Cortex of kidney (tissue), 1 donor: ENCODE measurements at places on chromosomes 1 and 21.

DNA sequence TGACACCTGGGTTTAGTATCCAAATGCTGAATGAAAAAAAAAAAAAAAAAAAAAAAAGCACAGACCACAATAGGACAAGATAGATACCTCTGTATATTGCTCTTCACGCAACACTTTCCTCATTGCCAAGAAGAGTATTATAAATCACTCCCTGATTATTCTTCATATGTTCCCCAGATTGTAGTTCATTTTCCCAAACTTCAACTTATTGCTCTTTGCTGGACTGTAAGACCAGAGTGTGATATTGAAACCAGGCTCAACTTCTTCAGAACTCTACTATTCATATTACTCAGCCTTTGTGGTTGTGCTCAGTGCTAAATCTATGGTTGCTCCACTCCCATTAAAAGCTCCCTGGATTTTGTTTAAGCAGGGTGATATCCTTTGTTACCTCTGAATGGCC lies 180.4 kb downstream of the NTMT2 start:
- DNase-seq, result no peak

DNA sequence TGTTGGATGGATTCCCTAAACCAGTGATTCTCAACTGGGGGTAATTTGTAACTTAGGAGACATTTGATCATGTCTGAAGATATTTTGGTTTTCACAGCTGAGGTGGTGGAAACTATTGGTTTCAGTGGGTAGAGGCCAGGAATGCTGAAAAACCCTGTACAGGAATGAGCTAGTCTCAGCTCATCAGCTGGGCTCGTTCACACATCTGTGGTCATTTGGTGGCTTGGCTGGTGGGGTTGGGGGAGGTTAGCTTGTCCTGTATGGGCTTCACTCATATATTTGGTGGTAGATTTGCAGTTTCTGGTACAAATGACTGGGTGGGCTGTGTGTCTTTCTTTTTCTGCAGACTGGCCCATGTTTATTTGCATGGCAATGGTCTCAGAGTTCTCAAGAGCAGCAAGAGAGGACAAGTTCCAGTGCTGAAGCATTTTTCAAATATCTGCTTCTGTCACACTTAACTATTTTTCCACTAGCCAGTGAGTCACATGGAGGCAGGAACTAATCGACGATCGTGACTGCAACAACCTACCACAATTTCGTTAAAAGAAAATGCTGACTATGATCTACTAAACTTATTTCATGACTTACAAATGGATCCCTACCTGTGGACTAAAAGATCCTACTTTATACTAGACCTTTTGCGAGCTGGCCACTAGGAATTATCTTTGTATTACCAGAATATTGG lies 321.7 kb upstream of the PLXNA2 start:
- DNase-seq, result no peak

GRCh38 chr1:37315371-37315846 lies 159.0 kb upstream of the ZC3H12A start:
- DNase-seq, result no peak

GRCh38 chr1:211616231-211616964 lies 37.4 kb upstream of the SLC30A1 start:
- DNase-seq, result no peak

DNA sequence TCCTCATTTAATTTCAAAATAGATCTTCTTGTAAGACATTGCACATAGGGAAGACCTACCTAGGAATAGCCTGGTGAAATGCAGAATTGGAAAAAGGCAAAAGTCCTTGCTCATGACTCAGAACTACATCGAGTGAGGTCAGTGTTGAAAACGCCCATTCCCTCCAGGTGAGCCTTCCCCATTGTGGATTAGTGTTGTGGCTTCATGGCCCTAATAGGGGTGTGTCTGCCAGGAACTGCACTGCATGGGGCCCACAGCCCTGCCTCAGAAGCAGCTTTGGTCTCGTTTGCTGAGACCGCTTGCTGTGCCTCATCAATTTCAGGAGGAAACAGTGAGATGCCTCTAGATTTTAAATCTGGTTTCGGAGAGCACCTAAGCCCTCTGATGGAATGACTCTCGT lies 17.0 kb downstream of the TFF3 start:
- no peak for DNase-seq

DNA sequence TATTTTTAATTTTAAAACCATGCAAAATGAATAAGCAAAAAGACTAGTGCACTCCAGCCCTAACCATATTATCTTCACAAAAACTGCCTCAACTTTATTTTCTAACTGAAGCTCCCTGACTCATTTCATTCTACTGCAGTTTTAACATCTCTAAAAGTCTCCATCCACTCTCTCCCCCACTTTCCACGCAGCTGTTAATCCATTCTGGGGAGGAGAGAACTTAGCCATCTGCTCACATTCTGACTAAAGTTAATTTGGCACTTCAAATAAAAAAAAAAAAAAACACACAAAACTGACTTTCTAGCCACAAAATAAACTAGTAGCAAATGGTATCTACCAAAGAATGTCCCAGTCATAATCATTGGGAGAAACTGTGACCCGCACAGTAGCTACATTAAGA lies 5.4 kb upstream of the MYBPHL start:
- no peak for DNase-seq

DNA sequence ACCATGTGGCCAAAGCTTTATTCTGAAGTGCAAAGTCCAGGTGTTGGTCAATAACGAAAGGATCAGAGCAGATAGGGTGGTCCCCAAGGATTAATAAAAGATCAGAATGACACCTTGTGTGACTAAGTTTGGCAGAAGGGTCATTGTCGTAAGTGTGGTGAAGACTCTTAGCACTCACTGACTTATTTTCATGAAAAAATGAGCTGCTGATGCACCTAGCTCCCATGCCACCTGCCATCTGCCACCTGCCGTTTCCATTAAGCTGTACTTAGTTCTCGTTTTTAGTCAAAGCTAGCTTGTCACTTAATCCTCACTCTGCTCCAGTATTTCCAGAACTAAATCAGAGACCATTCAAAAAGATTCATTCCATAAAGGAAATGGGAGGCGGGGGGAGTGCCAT lies 112.6 kb downstream of the SEC16B start:
- DNase-seq, result no peak

DNA sequence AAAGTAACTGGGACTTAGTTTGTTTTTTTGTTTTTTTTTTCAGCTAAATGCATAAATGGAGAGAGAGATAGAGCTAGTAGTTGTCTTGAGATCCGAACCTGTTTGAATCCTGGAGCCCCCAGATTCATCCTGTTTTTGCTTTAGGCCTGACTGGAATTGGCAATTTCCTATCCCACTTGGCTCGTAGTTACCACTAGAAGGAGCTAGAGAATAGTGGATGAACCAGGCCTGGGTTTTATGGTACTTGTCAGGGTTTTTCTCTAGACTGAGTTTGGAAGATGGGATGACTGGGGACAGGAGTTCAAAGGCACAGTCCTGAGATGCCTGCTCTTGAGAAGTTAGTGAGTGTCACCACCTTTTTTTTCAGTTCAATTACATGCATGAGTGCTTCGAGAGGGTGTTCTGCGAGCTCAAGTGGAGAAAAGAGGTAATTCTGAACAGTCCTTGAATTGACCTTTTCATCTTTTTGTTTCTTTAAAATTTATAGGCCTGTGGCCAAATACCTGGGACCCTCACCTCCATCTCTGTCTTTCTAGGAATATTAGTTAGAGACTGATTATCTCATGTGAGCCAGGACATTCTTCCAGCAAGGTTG lies 23.4 kb downstream of the CELF3 start:
- DNase-seq, result no peak

GRCh38 chr1:4531842-4532241 lies 122.6 kb upstream of the AJAP1 start:
- no peak for DNase-seq
